ENCODE measurements at places on chromosomes 7 and 10. TPM values are rescaled to one million over a fixed set of nuclear protein-coding genes. Genes with fewer than 3 reads are reported as not detected.

DNA sequence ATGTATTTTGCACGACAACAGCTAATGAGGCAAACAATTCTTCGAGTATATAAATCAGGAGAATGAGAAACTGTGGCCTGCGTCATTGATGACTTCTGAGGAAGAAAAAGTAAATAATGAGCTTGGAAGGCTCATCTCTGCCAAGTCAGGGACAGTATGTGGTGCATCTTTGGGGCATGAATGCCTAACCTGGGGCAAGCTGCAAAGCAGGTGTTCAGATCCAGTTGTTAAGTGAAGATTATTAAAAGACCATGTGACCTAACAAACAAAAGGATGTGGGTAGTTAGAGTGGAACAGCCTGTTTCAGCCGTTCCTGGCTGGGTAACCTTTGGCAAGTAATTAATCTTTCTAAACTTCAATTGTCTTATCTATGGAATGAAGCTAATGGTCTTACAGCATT is 93.0 kb downstream of the LYZL2 start:
- DNase-seq: no peak

GRCh38 chr10:7403620-7404019 is 7.2 kb downstream of the SFMBT2 start:
- no peak for DNase-seq

Gene TMEM120A
- total RNA-seq: 98.3 TPM

- no peak for DNase-seq
Observed at GRCh38 chr7:141550386-141551093, 670 bp upstream of the AGK start.

DNA sequence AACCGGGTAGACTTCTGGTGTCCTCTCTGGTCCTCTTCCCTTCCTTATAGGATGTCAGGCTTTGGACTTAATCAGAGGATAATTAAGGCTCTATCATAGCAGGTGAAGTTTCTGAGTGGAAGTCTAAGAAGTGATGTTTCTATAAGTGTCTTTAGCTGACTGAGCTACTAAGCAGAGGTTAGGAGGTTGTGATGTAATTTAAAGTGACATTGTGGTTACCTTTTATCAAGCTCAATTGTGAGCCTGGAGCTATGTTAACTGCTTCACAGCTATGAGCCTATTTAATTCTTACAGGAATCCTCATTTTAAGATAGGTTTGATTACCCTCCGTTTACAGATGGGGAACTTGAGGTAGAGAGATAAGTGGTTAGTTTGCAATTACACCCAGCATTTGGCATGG is 365.1 kb downstream of the AUTS2 start:
- no peak for DNase-seq

DNA sequence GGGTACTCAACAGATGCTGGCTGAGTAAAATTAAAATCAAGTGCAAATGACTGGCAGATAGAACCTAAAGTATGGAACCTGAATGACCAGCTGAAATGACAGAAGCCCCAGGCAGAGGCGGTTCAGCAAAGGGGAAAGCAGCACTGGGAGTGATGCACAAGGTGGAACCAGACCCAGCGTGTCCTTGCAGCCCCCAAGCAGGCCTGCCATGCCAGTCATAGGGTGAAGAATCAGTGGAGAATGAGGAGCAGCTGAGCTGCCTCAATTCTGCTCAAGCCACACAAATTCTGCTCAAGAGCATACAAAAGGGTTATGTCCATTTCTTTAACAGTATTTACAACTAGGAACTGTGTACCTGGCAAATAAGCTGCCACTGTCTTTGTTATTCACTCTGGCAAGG is 8.7 kb downstream of the ACTR1A start:
- no peak for DNase-seq

DNA sequence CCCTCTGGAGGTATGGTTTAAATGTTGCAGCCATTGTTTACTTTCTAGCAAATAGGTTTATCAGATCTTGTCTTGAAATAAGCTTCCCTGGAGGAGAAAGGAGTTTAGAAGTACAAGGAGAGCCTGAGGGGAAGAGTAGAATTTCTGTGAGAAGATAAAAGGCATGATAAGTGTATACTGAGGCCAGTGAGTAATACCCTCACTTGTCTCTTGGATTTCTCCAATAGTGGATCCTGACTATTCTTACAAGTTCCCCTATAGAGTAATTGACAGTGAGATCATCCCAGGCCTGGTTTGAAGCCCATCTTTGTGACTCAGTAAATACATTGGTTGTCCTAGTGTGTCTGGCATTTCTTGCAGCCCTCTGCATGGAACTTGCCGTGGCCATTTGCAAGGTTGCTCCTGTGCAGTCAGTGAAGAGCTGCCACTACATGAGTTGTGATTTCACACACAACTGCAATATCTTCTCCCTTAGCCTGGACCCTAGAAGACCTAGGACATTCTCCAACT is 41.6 kb downstream of the CHN2 start:
- no peak for DNase-seq

- no peak for DNase-seq
Observed at GRCh38 chr10:86064219-86064618, 302.4 kb downstream of the GRID1 start.

GRCh38 chr7:106551936-106552335 is 109.0 kb downstream of the CCDC71L start:
- no peak for DNase-seq

DNA sequence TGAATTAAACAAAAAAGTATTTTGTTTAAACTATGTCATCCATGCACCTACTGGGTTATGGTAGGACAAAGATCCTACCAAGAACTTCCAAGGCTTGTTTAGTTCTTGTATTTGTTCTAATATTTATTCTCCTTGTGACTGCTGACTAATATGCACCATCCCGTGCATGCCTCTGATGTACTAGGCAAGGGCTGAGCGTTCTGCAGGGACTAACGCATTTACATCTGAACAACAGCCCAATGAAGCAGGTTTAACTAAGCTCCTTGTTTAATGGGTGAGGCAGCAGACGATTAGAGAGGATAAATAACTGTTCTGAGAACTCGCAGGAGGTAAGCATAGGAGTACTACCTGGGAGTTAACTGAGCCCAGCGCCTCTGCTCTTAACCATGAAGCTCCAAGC is 64.9 kb downstream of the KIAA1549 start:
- DNase-seq: no peak

GRCh38 chr10:43680035-43680434 is 31.4 kb upstream of the ZNF32 start:
- no peak for DNase-seq

Gene TRIL
- total RNA-seq: 3.9 TPM

DNA sequence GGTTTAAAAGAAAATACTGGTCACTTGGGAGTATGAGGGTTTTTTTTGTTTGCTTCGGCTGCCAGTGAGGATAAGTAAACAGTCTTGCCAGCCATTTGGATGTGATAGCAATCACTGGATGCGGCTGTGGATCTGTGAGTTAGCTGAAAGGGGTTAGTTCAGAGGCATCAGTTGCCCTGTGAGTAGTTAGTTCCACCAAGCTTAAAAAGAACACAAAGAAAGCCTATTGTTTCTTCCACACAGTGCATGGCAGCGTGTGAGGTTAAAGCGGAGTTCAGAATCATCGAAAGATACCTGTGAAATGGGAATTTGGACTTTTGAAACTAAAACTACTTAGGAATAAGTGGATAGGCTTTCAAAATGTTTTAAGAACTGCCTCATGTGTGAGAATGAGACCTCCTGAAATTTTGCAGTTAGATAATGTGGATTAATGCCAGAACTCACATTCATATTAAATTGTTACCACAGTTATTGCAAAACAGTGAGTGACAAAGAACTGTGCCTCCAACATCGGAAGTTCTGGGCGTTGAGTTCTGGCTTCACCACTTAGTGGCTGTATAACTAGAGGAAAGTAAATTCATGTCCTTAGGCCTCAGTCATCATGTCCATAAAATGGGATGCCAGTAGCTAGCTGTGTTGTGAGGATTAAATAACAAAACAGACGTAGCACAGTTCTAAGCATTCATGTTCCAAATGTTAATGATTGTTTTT is 31.3 kb downstream of the KIAA1217 start:
- no peak for DNase-seq

Gene GOLGA7B
- 2.4 TPM for total RNA-seq

- DNase-seq: no peak
Observed at GRCh38 chr7:91285696-91286355, 21.6 kb downstream of the FZD1 start.

- DNase-seq: no peak
Observed at GRCh38 chr7:158771-159170, 33.6 kb upstream of the FAM20C start.

DNA sequence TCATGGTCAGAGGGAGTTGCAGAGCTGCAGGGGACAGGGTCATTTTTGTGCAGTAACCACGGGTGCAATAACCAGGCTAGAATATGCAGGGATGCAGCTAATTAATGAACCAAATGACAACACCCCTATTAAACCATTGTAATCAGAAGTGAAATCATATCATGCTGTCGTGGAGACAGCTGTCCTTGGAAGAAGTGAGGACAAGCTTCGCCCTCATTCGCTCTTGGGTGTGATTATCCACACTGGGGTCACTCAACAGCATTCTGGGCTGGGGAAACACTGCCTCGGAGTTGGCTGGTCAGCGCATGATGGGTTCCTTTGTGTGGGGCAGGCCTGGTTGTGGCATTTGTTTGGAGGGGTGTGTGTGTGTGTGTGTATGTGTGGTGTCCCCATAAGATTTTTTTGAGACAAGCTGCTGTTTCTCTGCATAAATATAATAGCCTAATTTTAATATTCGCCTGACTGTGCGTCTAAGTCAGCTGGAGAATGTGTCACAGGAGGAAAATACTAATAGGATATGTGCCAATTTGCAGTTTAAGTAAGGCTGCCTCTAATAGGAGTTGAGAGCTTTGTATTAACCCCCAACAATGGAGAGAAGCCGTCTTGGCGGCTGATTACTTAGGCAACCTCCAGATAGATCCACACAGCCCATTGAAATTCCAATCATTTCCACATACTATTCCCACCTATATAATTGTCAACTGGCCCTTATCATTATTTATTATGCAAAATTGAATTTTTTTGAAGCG is 149.4 kb downstream of the DNAJB6 start:
- DNase-seq: no peak

Gene PLCE1
- 25.7 TPM for total RNA-seq

- DNase-seq: no peak
Observed at GRCh38 chr7:109939207-109939606, 1151.7 kb upstream of the LRRN3 start.

Gene DPY19L1
- total RNA-seq: 24.8 TPM

Gene DMBT1
- total RNA-seq: not detected

GRCh38 chr7:133556048-133556447 is 303.2 kb downstream of the EXOC4 start:
- no peak for DNase-seq

Gene ELFN1
- 6.0 TPM for total RNA-seq

Gene PDE6C
- not detected for total RNA-seq

All from left cardiac atrium (tissue), 4 donors.